Posterior vena cava (tissue), 2 donors: ENCODE measurements at places on chromosomes 4 and X. TPM values are rescaled to one million over a fixed set of nuclear protein-coding genes. Genes with fewer than 3 reads are reported as not detected.

Gene LPAR4
- 1.4 TPM for total RNA-seq

Gene CISD2
- 15.3 TPM for total RNA-seq

Gene WDR17
- total RNA-seq = 2.5 TPM

Gene ADAM29
- total RNA-seq = not detected

Gene ARHGAP36
- total RNA-seq = not detected

Gene RBMXL3
- total RNA-seq = not detected

Gene SATL1
- not detected for total RNA-seq

Gene TGIF2LX
- total RNA-seq = not detected

Gene PAGE1
- not detected for total RNA-seq

Gene RAI2
- total RNA-seq = 33.8 TPM

Gene UVSSA
- 14.3 TPM for total RNA-seq

GRCh38 chr4:79267671-79268070, 58.2 kb downstream of the NAA11 start:
- no peak for DNase-seq

- DNase-seq = no peak
These were observed 123.5 kb upstream of the LEF1 start for GRCh38 chr4:108292229-108292628.

- DNase-seq = peak; percentile 85
These were observed 587 bp downstream of the CD99 start for GRCh38 chrX:2691543-2692220.

GRCh38 chr4:89071311-89071710, 14.3 kb upstream of the FAM13A start:
- no peak for DNase-seq

- no peak for DNase-seq
These were observed 47.0 kb upstream of the ANXA10 start for GRCh38 chr4:168045354-168045753.

DNA sequence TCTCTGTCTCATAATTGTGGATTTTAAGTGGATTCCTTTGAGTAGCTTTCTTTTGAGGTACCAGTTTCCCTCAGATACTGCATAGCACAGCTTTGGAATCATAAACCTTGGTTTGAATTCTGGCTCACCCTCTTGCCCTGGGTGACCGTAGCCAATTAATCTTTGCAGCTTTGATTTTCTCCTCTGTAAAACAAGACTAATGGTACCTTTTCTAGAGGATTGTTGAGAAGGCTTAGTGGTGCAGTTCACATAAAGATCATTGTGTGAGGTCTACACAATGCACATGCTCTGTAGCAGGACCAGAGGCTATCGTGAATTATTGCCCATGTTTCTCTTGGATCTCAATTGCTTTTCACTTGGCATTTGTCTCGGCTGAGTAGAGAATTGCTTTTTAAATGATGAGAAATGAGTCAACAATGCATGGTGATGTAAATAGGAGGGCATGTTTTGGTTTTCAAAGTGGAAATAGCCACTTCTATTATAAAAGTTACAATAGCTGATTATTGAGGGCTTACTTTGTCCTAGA, 47.9 kb downstream of the TMEM131L start:
- no peak for DNase-seq

DNA sequence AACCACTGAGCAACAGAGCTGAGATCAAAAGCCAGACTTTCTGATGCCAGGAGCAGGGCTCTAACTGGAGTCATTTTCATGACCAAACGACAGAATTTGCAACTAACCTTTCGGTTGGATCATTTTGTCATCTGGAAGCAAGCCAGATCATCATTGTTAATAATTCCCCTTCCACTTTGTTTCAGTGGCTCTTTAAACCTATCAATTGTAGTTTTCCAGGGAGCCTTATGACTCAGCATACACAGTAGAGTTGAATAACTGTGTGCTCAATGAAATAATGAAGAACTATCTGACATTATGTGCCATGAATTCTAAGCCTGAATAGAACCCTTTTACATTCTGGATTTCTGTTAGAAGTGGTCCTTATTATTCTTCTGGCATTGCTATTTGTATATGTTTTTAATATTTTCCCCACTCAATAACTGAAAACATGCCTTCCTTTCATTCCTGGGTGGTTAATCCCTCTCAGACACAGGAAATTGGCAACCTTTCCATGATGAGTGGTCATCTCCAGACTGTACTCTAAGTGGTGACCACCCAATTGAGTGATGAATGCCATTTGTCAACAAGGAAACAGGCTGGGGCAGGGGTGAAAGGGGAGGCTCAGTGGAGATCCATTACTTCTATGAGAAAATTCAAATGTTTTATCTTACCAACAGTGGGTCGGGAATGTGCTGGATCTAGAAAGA, 431.8 kb downstream of the BCOR start:
- no peak for DNase-seq

- DNase-seq = no peak
These were observed 36.6 kb downstream of the MYOZ2 start for GRCh38 chr4:119172223-119172622.

GRCh38 chr4:101200561-101200960, 146.8 kb downstream of the PPP3CA start:
- no peak for DNase-seq

DNA sequence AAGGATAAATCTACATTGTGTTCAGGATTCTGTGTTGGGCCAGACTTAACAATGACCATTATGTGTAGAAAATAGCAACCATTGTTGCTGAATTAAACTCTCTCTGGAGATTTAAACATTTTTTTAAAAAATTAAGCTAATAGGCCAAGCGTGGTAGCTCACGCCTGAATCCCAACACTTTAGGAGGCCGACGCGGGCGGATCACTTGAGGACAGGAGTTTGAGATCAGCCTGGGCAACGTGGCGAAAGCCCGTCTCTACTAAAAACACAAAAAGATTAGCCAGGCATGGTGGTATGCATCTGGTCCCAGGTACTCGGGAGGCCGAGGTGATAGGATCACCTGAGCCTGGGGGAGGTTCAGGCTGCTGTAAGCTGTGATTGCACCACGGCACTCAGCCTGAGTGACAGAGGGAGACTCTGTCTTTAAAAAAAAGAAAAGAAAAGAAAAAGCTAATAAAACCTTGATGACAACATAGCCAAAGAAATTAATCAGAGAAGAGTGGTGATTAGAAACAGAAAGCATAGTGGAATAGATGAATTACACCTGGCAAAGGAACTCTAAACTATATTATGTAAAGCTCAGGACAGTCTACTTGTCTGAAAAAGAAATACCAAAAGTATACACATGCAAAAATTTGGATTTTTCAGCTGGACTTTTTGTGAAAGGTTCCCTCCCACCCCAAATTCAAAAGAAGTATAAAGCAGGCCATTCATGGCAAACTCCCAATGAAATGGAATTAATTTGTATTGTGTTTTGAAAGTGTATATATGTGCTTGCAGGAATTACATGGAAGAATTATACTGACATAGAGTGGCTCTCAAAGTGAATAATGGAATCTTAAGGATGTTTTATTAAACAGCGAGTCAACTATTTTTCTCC, 21.9 kb downstream of the PLS3 start:
- no peak for DNase-seq
